Lower leg skin (tissue), 4 donors: ENCODE measurements at places on chromosomes 6 and 20.

DNA sequence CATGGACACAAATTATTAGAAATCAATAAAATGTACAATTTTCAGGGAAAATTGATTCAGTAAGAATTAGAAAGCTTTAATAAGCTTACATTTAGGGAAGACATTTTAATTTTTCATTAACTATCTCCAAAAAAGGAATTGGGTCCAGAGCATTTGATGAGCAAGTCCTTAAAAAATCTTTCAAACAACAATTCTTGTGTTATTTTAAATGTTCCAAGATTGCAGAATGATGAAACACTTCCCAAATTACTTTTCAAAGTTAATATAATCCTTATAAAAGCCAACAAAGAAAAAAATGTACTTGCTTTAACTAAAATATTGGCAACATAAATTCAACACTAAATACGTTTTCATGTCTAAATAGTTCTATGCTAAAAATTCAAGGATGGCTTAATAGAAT is 102.0 kb downstream of the ADAT2 start:
- DNase-seq = no peak

DNA sequence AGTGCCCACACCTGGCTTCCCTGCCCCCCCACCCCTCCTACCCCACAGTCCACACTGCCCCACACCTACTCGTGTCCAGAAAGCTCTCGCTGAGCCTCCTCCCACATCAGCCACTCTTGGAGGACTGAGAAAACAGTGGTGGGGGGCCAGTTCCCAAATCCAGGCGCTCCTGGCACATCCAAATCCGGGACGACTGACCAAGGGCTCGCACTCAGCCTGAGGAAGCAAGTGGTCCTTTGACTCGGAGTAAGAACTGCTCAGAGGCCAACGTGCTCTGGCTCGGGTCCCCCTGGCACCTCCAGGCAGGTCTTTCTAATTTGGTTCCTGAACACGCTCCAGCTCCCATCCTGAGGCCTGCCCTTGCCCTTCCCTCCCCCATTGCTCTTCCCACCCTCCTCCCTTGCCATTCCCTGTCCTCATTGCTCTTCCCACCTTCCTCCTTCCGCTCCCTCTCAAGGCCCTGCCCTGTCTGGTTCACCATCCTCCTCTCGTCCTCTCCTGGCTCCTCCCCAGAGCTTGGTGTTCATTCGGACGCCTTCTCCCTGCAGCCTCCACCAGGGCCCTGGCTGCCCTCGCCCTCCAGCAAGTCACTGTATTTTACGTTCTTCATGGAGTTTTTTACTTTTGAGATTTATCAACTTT is 83.6 kb downstream of the THBS2 start:
- peak; percentile 70 for DNase-seq

- no peak for DNase-seq
These were observed 49.7 kb upstream of the FUCA2 start for GRCh38 chr6:143561105-143561704.

GRCh38 chr6:41652866-41653652 is 14.8 kb downstream of the MDFI start:
- DNase-seq = no peak
